ENCODE measurements at places on chromosomes 12 and 14. TPM values are rescaled to one million over a fixed set of nuclear protein-coding genes. Genes with fewer than 3 reads are reported as not detected.

CGRRF1 gene
- polyA plus RNA-seq: 23.1 TPM

GRCh38 chr12:15823360-15824128, 34.4 kb upstream of the EPS8 start:
- DNase-seq: no peak

C3AR1 gene
- 2.1 TPM for polyA plus RNA-seq

DNA sequence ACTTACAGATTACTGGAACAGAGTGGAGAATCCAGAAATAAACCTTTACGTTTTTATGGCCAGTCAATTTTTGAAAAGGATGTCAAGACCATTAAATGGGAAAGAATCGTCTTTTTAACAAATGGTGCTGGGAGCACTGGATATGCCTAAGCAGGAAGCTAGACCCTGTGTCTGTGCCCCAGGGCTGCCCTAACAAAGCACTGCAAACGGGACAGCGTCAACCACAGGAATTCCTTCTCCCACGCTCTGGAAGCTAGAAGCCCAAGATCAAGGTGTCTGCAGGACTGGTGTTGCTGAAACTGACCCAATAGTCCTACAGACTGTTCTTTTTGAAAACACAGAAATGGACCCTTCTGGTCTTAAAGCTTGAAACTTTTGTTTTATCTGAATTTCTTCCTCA, 9.3 kb upstream of the TMEM121 start:
- DNase-seq: no peak

VDR gene
- 0.29 TPM for polyA plus RNA-seq

TCTN1 gene
- 16.2 TPM for polyA plus RNA-seq

DNA sequence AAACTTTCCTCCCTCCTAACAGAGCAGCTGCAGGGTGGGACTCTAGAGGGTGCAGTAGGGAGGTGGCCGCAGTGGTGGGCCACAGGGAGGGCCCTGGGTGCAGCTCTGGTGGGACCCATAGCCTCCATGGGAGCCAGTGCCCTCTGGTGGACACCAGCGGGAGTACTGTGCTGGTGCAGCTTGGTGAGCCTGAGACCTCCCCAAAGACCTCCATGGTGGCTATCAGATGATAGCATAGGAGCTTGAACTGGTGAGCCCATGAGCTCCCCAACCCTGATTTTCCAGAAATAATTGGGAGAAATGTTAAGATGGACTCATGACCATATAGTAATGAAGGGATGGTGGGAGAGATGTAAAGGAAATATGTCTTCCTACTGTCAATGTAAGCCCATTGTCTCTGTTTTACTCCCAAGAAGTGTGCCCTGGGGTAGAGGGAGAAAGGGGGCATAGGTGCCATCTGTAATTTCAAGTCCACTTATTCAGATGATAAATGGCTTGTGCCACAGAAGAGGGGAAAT, 98.7 kb downstream of the GAS2L3 start:
- no peak for DNase-seq

ART4 gene
- polyA plus RNA-seq: 1.3 TPM

GRCh38 chr12:111556676-111557075, 42.4 kb downstream of the ATXN2 start:
- no peak for DNase-seq

VASH1 gene
- polyA plus RNA-seq: 13.2 TPM

- DNase-seq: peak; percentile 37
Observed at GRCh38 chr14:50955373-50956043, 11.2 kb upstream of the PYGL start.

FAM90A1 gene
- polyA plus RNA-seq: not detected

STRN3 gene
- 10.5 TPM for polyA plus RNA-seq

GSC gene
- polyA plus RNA-seq: not detected

OR6C76 gene
- polyA plus RNA-seq: not detected

GRCh38 chr14:90632871-90633270, 183.4 kb downstream of the TTC7B start:
- DNase-seq: no peak

DNA sequence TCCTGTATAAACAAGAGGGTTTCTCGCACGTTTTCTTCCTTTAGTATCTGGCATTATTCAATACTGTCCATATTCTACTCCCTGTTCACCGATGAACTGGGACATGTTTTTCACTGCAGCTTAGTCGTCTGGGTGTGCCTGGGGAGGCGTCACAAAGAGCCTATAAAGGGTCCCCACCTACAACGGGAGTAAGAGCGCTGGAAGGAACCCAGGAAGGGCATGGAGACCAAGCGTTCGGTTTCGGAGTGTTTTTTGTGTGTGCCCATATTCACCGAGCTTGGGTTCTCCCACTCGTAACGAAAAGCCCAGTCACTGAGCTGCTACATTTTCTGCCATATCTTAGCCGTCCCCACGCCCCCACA, 592 bp upstream of the USP15 start:
- DNase-seq: no peak

- no peak for DNase-seq
Observed at GRCh38 chr14:68487805-68488590, 304.9 kb downstream of the ZFP36L1 start.

KRT6C gene
- polyA plus RNA-seq: 0.06 TPM

AMIGO2 gene
- polyA plus RNA-seq: 3.1 TPM

GRCh38 chr14:30482276-30482675, 76.7 kb upstream of the G2E3 start:
- DNase-seq: no peak

DNA sequence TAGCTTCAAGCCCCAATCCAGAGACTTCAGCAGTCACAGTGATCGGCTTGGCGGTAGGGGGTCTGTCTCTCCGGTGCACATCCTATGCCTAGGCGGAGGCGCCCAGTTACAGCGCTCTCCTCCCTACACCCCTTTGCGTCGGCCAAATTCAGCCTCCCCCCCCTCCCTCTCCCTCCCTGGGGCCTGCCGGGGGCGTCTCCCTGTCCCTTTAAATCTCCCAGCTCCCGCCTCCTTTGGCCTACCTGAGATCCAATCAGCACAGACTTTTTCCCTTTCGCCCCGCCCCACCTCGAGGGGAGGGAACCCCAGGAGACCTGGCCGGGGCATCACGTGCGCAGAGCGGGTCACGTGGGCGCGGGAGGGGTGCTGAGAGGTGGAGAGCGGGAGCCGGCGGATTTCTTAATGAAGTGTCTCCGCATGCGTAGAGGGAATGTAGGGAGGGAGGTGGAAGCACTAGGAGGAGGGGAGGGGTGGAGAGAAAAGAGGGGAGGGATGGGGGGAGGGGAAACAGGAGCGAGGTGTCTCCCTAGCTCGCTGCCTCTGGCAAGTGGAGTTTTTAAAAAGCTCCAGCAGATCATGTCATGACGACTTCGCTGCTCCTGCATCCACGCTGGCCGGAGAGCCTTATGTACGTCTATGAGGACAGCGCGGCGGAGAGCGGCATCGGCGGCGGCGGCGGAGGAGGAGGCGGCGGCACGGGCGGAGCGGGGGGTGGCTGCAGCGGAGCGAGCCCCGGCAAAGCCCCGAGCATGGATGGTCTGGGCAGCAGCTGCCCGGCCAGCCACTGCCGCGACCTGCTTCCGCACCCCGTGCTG, at the start of gene HOXC13:
Gene HOXC13, plus strand, starts transcription at position 506 of the 815 bp plus-strand sequence. Its CDS starts 76 bp downstream, at position 582.
- DNase-seq: no peak

FAM186B gene
- 0.04 TPM for polyA plus RNA-seq

DNA sequence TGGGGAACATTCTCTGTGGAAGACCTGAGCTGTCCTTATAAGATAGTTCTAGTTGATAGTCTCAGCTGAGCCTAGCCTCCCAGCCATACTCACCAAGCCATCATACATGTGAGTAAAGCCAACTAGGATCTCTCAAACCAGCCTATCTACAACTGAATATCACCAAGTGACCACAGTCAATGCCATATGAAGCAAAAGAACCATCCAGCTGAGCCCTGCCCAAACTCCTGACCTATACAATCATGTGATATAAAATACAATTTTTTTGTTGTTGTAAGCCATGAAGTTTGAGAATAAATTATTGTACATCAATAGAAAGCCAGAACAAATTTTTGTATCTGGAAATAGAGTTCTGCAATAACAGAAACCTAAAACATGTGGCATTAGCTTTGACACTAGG, 118.3 kb downstream of the SLC25A21 start:
- DNase-seq: no peak

JAG2 gene
- 45.5 TPM for polyA plus RNA-seq

DNA sequence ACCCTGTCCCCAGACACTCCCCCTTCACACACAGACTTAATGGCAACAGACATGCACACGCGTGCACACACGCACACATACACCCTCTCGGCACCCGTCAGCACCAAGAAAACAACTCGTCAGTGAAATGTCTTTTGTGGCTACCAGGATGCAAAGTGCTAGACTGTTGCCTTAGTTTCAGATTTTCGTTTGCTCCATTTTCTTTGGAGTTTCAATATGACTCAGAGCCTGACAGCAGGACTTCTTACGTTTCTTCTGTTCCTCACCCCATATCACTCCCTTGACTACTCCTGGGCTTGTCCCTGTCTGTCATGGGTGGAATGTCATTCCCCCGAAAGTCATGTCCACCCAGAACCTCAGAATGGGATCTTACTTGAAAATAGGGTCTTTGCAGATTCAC, 182.9 kb downstream of the GLT1D1 start:
- DNase-seq: no peak

DNA sequence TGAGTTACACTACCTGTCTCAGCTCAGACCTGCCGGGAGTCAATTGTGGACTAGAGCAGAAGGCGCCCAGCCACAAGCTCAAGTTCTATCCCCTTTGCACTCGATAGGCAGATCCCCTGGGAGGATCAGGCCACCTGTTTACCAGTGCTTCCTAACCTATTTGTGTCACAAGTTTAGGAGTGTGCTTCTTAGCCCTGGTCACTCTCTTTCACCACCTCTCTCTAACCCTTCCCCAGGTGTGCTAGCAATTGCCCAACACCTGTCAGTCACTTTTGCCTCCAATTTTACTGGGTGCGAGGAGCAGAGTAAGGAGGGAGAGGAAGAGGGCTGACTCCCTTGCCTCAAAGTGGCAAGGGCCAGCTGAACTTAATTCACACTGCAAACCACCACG, 745 bp upstream of the NAA30 start:
- no peak for DNase-seq

DNA sequence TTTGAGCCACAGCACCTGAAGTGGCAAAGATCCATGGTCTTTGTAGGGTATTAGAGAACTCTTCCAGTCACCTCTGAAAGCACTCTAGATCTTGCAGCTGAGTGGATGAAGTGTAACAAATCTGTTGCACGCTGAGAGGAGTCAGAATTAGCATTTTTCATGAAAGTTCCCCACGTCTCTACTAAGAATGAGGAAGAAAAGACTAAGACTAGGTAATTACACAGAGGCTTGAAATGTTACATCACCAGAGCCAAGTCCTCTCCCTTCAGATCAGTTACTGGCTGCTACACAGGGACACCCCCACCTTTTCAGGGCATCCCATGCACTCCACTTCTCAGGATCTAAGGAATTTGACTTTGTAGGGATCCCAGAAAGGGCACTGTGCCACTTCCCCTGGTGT, 98.6 kb upstream of the FKBP4 start:
- DNase-seq: no peak

- DNase-seq: no peak
Observed at GRCh38 chr14:55116246-55117030, 12.6 kb upstream of the LGALS3 start.

GRIN2B gene
- not detected for polyA plus RNA-seq

DNA sequence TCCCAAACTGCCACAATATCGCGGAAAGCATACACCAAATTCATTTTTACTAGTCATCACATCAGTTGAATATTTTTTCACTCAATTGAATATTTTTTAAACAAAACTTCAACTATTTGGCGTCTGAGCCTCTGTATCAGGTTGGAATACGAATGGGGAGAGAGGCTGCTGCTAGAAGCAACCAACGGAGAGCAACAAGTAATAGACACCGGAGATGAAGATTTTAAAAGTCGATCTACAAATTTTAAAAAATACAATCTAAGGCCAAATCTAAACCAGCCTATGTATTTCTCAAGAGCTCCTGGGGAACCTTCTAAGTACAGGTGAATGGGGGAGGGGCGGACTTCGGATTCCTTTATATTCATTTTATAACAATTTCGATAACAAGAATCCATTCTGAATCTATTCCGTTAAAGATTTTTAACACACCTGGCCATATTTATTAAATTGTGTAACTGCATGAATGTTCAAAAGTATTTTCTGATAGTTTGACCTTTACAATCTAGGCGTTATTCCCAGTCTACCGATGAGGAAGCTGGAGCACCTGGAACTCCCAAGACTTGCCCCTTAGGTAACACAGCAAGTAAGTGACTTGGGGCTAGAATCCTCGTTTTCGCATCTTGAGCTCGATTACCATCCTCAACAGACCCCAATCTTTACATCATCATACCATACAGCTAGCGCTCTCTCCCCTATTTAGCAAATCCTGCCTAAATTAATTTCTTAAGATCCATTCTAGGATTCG, 1.2 kb downstream of the GNPNAT1 start:
- no peak for DNase-seq

- no peak for DNase-seq
Observed at GRCh38 chr12:119758722-119759121, 90.8 kb downstream of the PRKAB1 start.

- no peak for DNase-seq
Observed at GRCh38 chr12:13233830-13234641, 37.5 kb downstream of the EMP1 start.

DNA sequence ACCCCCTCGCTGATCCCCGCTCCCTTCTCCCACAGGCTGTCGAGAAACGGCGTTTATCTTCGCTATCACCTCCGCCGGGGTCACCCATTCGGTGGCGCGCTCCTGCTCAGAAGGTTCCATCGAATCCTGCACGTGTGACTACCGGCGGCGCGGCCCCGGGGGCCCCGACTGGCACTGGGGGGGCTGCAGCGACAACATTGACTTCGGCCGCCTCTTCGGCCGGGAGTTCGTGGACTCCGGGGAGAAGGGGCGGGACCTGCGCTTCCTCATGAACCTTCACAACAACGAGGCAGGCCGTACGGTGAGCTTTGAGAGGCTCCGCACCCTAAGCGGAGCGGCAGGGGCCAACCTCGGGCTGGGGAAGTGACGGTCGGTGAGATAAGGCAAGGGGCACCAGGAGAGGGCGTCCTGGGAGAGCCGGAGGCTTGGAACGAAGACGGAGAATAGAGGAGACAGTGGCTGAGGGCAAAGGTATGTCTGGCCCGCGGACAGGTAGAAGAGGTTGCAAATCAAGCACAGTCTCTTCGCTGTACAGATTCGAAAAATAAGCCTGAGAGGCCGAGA, 2.3 kb downstream of the WNT1 start:
- no peak for DNase-seq

GRCh38 chr12:124684971-124685688, 117.7 kb upstream of the NCOR2 start:
- DNase-seq: no peak

ACSM4 gene
- polyA plus RNA-seq: not detected

Data from heart right ventricle (tissue), 16 donors.